ENCODE measurements at places on chromosomes 11 and 22.

DNA sequence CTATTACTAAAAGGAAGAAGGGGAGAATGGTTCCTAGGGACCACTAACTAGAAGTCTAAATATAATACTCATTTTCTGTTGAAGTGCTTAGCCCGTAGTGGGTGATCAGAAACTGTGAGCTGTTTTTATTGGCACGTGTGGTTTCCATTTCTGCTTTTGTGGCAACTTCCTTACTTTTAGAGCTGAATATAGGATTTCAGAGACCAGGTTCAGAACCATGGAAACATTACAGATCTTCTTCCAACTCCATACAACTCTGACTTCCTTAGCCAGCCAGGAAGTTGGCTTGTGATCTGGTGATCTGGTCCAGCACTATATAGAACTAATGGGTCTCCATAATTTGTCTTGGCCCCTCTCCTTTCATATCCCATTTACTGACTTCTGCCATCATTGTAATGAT lies 2.6 kb upstream of the ME3 start:
- peak; percentile 61 for DNase-seq

- DNase-seq = no peak
Measured at GRCh38 chr22:39469681-39470450, 13.1 kb downstream of the MGAT3 start.

DNA sequence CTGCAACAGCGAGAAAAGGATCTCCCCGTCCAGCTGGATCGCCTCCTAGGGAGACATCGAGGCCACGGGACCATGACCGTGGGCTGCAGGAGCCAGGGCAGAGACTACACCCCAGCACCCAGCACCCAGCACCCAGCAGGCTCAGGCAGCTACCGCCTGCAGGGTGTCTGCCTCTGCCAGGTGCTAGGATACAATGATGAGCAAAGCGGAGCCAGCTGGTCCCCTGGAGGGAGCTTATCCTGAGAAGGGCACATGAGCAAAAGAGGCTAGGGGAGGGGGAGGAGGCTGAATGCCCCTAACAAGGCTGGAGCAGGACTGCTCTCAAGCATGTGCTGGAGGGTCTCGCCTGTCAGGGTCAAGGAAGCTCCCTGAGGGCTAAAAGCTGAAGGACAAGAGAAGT lies 4.8 kb upstream of the CASTOR1 start:
- no peak for DNase-seq

- DNase-seq = peak; percentile 92
Measured at GRCh38 chr11:844693-845644, 2.3 kb downstream of the TSPAN4 start.

GRCh38 chr11:2267306-2267850 lies 3.0 kb downstream of the ASCL2 start:
- DNase-seq = no peak

DNA sequence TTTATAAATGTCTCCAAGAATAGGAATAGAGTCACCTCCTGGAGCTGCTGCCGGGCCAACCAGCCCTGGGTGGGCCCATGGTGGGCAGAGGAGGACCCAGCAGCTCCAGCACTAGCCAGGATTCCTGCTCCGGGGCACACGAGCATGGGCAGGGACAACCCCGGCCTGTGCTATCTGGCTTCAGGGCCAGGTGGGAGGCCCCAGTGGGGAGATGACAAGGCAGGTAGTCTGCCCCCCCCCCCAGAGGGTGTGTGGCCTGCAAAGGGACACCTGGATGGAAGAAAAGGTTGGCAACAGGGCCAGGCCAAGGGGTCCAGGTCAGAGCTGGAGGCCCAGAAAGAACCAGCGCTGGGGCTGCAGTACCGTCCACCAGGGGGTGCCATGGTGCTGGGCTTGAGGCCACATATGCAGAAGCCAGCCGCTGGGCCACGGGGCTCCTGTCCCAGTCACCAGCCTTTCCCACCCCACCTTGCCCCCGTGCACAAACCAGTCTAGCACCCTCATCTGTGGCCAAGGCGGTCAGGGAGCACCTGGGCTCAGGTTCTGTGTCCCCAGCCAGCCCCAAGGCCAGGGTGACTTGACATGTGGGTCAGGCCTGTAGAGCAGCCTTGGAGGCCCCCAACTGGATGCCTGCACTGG lies 3.4 kb downstream of the TSPAN32 start:
- peak; percentile 56 for DNase-seq

GRCh38 chr11:2448661-2449547 lies 4.1 kb downstream of the KCNQ1 start:
- DNase-seq = no peak

- DNase-seq = no peak
Measured at GRCh38 chr11:86183694-86184093, 60.9 kb upstream of the EED start.

DNA sequence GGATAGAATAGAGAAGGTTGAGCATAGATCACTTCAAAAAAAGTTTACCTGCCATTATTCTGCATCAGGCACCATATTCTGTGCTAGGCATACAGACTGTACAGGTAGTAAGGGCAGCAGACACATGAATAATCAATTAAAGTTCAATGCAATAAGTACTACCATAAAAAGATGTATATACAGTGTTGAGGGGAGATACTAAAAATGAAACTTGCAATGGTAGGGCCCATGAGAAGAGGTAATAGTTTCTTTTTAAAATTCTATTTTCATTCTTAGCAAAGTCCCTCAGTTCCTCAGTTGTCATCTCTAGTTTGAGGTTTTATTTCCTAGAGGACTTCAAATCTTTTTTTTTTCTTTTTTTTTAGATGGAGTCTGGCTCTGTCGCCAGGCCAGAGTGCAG lies 819.9 kb downstream of the FAM181B start:
- no peak for DNase-seq

DNA sequence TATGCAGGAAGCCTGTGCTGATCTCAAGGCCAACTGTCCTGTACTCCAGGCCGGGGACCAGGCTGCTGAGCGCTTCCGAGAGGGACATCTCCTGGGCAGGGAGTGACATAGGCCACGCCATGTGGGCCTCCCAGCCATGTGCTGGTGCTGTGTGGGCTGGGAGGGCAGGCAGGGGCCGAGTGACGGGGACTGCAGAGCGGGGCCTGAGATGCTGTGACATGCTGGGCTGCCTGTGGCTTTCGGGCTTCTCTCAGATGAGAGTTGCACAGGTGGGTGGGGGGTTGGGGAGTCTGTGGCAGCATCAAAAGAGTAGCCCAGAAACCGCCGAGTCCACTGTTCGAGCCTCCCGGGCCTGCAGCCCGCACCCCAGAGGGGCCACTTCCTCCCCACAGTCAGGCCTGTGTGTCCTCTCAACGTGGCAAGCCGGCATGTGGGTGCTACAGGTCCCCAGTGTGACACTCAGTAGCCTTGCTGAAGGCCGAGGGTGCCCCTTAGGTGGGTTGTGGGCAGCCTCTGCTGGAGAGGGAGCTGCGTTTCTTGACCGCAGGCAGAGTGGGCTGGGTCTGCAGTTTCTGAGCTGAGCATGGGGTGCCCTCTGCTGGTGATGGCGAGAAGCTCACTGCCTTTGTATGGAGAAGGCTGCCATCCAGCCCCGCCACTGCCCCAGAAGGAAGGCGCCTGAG lies 101.2 kb downstream of the BCR start:
- DNase-seq = peak; percentile 84

DNA sequence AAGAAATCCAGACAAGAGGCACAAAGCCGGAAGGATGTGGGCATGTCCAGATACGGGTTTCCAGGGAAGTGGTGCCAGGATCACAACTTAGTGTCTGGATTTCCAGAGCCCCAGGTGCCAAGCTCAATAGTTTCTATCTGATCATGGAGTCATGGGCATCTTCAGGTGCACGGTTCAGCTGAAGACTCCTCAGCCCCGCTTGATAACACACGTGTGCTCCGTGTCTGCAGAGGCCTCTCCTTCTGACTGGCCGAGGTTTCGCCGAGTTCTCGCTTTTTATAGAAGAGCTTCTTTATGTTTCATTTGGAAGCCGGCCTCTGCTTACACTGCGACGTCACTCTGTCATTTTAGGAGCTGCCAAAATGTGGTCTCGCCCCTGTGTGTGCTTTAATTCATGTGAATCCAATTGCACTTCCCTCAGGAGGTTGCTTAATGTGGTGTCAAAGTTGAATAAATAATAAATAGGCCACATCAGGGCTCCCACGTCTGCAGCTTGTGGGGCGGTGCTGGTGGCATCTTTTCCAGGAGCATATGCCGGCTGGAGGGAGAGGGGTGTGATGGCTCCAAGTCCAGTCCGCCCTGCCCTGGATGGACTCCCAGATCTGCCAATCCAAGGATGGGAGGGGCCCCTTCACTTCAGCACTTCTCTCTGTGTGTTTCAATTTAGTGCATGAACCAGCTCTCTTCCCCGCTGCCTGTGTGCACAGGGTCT lies 1410.8 kb downstream of the TBC1D22A start:
- DNase-seq = no peak

DNA sequence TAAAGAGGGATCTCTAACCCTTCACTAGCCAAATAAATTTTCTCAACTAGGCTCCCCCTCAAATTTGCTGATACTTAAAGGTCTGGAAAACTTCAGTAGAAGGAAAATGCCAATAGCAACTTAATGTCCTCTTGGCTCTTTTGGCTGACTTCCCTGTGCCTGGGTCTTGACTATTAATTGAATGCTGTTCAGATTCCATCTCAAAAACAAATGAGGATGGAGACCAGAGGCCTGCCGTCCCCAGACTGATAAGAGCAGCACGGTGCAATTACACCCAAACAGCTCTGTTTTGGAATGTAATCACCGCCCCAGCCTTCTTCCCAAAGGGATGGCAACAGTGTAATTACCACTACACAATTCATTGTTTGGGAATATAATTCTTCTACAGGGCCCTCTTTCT lies 89.3 kb upstream of the CHRM4 start:
- no peak for DNase-seq

DNA sequence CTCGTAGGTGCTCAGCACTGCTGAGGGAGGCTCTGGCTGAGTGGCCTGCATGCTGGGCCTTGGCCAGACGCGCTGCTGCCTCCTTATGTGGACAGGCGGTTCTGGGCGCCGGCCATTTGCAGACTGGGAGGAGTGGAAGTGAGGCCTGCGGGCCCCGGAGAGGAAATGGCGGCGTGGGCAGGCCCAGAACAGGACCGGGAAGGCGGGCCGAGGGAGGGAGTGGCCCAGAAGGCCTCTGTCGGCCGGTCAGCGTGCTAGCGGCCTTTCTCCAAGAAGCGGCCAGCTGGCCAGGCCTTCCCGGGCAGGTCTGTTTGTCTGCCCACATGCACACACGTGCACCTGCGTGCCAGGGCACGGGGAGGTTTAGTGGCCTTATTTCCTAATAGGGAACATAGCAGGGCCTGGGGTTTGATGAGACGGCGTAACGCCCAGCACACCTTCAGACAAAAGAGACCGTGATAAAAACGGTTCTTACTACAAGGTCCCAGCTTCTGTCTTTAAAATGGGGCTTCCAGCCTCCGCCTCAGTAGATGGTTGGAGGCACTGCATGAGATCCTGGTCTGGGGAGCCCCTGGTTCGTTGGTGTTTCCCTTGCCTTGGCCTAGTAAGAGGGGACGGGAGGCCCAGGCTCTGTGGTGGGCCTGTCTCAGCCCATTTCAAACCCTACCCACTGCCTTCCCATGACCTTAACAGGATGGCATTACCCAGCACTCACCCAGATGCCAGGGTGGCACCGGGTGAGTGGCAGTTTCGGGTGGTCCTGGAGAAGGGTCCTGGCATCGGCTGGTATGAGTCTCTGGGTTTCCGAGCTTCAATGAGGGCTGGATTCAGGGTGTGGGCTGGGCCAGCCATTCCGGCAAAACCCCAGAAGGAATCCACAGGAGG lies 65.1 kb upstream of the PPARA start:
- DNase-seq = peak; percentile 75

GRCh38 chr22:49209452-49210195 lies 618.0 kb downstream of the BRD1 start:
- no peak for DNase-seq

DNA sequence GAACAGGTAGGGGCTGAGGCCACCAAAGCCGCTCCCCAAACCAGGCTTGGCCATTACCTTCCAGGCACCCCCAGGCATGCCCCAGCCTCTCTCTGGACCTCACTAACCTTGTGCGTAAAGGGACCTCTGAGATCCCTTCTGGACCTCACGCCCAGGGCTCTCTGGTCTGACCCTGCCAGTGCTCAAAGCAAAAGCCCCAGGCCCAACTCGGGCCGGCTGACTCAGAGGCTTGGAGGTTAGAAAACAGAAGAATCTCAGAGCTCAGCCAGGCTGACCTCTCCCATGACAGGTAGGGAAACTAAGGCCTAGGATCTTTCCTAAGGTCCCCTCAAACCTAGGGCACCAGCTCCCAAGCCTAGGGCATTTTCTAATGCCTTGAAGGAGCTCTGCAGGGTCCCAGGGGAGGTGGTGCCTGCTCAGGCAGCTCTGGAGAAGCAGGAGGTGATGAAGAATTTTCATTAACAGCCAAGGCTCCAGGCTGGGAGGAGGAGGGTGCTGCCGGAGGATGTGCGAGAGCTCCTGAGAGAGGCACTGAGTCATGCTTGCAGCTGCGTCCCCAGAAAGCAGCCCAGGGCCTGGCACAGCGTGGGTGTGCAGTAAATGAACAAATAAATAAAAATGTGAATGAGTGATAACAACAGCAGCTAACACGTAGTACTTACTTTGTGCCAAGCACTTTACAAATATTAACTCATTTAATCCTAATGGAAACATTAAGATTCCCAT lies 25.6 kb downstream of the ARRB1 start:
- peak; percentile 98 for DNase-seq

DNA sequence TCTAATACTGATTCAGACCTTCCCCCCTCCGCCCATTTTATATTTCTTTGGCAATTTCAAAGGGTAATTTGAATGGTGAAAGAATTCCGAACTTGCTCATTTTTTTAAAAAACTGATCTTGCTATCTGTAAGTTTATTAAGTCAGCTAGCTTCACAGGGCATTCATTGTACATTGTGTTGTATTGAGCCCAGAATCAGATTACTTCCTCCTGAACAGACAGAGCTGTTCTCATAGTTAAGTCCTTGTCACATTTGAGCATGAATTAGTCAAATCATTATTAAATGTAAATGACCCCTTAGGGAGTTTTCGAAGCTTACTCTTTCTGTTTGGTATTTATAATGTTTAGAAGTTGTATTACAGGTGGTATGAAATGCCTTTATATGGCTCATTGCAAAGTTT lies 34.4 kb downstream of the CYP2R1 start:
- no peak for DNase-seq

GRCh38 chr22:33920197-33920540 lies at the start of gene LARGE1:
Gene LARGE1 (minus strand): TSS chr22:33920476.
- DNase-seq = no peak

- no peak for DNase-seq
Measured at GRCh38 chr11:120527111-120527761, 15.7 kb downstream of the GRIK4 start.

DNA sequence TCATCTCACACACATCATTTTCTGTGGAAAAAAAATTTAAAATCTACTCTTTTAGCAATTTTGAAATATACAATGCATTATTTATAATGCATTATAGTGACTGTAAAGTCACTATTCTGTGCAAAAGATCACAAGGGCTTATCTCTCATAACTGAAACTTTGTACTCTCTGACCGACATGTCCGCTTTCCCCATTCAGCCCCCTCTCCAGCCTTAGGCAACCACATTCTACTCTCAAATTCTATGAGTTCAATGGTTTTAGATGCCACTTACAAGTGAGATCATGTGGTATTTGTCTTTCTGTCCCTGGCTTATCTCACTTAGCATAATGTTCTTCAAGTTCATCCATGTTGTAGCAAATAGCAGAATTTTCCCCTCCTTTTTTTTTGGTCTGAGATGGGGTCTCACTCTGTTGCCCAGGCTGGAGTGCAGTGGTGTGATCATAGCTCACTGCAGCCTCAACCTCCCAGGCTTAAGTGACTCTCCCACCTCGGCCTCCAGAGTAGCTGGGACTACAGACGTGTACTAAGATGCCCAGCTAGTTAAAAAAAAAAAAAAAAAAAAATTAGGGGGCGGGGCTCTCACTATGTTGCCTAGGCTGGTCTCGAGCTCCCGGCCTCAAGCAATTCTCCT lies 44.5 kb downstream of the SYN3 start:
- no peak for DNase-seq
